ENCODE measurements at places on chromosomes 6 and 20.

GRCh38 chr20:6524305-6524704, 243.2 kb upstream of the BMP2 start:
- DNase-seq, result no peak

- DNase-seq, result no peak
Measured at GRCh38 chr6:30459145-30459544, 30.2 kb upstream of the HLA-E start.

GRCh38 chr6:61951586-61951985, 334.4 kb downstream of the KHDRBS2 start:
- no peak for DNase-seq

DNA sequence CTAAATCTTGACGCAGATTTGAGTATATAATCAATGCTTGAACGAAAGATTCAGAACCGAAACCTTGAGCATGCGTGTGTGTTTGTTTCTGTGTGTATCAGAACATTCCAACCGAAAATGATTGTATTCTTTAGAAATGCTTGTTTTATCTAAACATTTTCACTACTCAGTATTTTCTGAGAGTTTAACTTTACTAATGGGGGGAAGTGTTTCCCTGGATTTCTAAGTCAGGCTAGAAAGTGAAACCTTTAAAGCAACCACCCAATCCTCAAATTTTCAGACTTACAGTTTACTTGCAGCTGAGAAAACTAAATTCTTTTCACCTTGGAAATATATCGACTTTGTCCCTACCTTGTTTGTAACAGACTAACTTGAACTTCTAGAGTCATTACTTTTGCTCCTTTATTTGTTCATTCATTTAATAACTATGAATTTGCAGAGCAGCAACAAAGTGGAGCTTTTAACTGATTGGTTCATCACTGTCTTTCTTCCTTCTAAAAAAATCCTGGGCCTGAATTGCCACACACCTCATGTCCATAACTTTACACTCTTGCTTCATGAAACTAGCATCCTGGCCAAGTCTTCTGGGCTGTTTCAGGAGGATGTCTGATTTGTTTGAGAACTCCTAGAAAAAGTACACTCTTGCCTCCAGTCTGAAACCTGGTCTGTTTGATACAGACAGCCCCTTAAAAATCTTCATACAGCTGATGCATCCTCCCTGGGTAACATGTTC, 77.8 kb upstream of the XRN2 start:
- DNase-seq, result no peak

DNA sequence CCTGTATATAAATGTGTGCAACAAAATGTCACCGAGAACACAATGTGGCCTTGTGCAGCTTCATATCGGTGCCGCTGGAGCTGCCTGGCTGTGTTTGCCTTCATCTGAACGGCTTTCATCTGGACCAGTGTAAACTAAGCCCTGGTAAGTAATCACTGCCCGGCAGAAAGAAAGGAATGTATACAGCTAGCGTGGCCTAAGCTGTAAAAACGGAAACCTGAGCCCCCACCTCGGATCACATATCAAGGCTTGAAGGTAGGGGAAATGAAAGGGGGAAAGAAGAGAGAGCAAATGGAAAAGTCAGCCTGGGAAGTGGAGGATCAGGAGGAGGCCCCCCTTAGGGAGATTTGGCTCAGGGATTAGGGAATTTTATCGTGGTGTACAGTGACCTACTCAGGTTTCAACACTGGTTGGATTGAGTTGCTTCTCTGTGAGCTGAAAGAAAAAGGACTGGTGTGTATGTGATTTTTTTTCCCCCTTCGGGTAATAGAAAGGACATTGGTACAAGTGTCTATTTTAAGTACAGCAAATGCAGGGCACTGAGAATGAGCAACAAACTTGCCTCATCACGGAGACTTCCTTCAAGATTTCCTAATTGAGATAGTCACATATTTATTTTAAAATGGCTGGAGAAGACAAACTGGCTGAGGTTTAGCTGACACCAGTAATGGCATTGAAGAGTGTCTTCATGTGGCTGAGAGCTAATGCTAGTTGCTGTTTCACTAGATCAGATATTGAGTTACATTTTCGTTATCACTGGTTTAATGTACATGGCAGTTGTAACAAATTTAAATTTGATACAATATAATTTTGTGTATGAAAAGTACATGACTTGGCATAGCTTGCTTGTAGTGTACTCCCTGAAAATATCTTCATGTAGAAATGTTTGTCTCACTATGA, 3.5 kb downstream of the SOBP start:
- no peak for DNase-seq

GRCh38 chr6:47437592-47437991, 40.0 kb upstream of the CD2AP start:
- DNase-seq, result no peak

GRCh38 chr6:89834884-89835792, 5.5 kb downstream of the CASP8AP2 start:
- DNase-seq, result no peak

- DNase-seq, result no peak
Measured at GRCh38 chr6:109007521-109007920, 87.1 kb downstream of the SESN1 start.

- no peak for DNase-seq
Measured at GRCh38 chr20:19679900-19680495, 78.1 kb upstream of the RIN2 start.

DNA sequence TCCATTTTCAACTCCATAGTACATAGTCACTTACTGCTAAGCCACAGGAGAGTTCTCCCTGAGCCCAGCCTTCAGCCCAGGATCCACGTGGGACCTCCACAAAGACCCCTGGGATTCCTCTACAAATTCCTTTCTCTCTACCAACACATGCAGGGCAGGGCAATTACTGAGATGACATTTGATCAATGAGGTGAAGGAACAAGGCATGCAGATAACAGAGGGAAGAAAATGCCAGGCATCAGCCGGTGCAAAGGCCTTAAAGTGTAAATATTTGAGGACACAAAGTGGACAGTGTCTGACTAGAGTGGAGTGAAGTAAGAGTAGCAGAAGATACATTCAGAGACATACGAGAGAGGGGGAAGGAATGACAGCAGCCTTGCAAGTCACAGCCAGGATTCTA, 70.2 kb downstream of the HS3ST5 start:
- DNase-seq, result no peak

GRCh38 chr6:151243481-151243880, 3.7 kb downstream of the AKAP12 start:
- DNase-seq, result no peak

- DNase-seq, result no peak
Measured at GRCh38 chr20:51640743-51641142, 98.2 kb upstream of the NFATC2 start.

All from stimulated activated CD4-positive, alpha-beta T cell treated with anti-CD3 and anti-CD28 coated beads, Interleukin-12 subunit alpha, Interleukin-12 subunit beta, amount 100 ng/mL, for 4 hours (primary cell).